ENCODE measurements at places on chromosomes 4 and X.

DNA sequence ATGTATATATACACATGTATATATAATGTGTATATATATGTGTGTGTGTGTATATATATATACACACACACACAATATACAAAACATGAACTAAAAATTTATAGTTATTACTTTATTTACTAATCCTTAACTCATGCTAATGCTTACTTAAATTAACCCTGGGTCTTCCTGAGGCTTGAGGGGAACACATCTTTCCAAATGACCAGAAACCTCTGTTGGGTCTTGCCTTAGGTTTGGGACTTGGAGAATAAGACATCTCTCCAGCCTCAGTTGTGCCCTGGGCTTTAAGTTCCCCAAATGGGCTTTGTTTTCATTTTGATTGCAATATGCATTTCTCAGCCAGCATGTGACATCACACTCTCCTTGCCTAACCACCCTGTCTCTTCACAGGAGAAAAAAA lies 7.7 kb downstream of the GEMIN8 start:
- no peak for DNase-seq

- DNase-seq, result no peak
Measured at GRCh38 chr4:141810038-141810711, 173.8 kb downstream of the IL15 start.

GRCh38 chr4:164956766-164957643 lies 20.5 kb downstream of the TRIM61 start:
- peak; percentile 76 for DNase-seq

GRCh38 chr4:128303986-128304385 lies 16.4 kb upstream of the PGRMC2 start:
- no peak for DNase-seq

DNA sequence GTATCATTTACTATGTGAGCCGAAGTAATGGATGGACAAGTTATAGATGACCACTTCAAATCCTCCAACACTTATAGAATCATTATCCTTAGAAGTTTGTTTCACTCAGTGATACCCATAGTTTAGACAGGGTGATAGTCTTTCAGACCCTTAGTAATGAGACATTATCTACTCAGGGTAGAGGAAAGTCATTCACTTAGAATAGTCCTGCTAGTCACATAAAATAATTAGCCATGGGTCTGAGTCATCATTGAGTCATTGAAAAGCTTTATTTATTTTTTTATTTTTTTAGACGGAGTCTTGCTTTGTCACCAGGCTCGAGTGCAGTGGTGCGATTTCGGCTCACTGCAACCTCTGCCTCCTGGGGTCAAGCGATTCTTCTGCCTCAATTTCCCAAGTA lies 321.7 kb upstream of the FSTL5 start:
- DNase-seq, result no peak

DNA sequence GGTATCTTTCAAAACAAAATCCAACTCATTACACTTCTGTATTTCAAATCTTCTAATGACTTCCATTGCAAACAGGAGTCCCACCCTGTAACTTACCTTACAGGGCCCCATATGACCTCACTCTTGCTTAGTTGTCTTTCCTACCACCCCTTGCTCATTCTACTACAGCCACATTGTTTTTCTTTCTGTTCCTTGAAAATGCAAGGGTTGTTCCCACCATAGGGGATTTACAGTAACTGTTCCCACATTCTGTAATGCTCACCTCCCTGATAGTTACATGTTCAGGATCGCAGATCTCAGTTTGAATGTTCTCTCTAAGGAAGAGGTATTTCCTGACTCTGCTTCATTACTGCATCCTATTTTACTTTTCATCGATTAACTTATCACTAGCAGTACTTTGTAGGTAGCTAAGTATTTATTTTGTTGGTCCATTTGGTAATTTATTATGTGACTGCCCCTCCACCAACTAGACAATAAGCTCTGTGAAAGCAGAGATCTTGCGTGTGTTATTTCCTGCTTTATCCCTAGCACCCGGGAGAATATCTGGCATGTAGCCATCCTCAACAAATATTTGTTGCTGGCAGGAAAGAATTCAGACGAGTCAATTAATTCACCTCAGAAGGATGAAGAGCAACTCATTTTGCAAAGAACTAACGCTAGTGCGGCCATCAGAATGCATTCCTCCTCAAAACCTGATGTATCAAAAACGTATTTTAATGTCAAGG lies 21.4 kb downstream of the MAOB start:
- DNase-seq, result no peak

GRCh38 chr4:176782794-176783193 lies 9.9 kb downstream of the VEGFC start:
- DNase-seq, result no peak

DNA sequence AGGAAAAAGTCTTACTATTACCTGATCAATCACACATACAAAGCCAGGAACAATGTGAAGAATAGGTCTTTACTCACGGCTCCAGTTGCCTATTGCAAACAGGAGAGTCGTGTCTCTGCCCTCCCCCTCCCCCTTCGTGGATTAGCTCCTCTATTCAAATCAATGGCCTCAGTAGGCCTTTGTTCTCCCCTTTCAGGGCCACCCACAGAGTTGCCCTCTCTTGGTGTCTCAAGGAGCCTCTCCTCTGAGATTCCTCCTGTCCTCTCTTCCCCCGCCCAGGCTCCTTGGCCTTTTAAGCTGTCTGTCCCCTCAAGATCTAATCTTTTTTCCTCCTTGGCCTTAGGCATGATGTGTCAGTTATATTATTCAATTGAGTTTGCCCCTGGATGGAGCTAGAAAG lies 107.2 kb upstream of the NALF2 start:
- DNase-seq, result no peak

DNA sequence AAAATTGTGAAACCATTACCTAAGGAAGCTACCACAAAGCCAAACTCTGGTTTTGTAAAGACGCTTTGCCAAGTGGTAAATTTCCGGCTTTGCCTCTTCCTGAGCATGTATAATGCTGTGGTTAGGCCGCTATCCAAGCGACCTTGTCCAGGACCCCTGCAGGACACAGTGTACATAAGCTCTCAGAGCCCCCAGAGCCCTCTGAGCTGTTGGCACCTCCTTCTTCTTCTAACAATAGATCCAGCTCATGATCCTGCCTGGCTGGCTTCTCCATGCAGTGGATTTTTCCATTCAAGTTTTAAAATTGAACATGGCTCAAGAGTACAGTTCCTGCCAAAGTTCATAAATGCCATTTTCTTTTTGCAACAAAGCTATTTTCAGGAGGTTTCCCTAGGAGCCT lies 326.7 kb downstream of the MAPK10 start:
- no peak for DNase-seq

- DNase-seq, result no peak
Measured at GRCh38 chrX:12447448-12448064, 309.3 kb downstream of the FRMPD4 start.

GRCh38 chr4:80101071-80101791 lies 28.2 kb upstream of the ANTXR2 start:
- no peak for DNase-seq

- DNase-seq, result no peak
Measured at GRCh38 chrX:150566734-150567182, 1.7 kb upstream of the MTM1 start.

DNA sequence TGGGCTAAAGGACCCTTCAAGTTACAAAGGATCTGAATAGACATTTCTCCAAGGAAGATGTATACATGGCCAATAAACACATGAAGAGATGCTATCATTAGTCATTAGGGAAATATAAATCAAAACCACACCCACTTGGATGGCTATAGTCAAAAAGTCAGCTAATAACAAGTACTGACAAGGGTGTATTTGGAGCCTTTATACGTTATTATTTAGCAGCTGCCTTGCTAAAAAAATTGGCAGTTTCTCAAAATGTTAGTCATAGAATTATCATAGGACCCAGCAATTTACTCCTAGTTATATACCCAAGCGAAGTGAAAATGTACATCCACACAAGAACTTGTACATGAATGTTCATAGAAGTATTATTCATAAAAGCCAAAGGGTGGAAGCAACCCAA lies 112.7 kb upstream of the DUSP21 start:
- DNase-seq, result no peak

DNA sequence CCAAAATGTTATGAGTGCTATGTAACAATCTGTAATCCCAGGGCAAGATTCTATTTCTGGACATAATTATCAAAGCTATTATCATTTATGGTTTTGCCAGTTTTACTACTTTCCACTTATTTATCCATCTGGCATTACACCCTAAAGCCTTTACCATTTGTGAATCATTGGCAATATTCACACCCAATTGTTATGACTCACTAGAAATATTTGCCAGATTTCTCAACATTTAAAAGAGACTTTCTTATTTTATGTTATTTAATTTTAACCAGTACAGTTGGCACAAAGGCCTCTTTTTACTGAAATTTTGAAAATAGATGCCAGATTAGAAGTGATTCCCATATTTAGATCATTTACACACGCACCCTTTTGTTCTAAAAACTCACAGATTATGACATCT lies 242.7 kb upstream of the WDFY3 start:
- DNase-seq, result no peak
